ENCODE measurements at places on chromosomes 12 and 14. TPM values are rescaled to one million over a fixed set of nuclear protein-coding genes. Genes with fewer than 3 reads are reported as not detected.

GRCh38 chr12:47316609-47317049 is 236.9 kb upstream of the AMIGO2 start:
- H3K4me3 ChIP-seq = no peak overlapping the region
- peak overlapping the region; percentile 55 for H3K27ac ChIP-seq
- H3K36me3 ChIP-seq = no peaks in the 10 kb centered on the region
- no peaks in the 10 kb centered on the region for H3K27me3 ChIP-seq

DNA sequence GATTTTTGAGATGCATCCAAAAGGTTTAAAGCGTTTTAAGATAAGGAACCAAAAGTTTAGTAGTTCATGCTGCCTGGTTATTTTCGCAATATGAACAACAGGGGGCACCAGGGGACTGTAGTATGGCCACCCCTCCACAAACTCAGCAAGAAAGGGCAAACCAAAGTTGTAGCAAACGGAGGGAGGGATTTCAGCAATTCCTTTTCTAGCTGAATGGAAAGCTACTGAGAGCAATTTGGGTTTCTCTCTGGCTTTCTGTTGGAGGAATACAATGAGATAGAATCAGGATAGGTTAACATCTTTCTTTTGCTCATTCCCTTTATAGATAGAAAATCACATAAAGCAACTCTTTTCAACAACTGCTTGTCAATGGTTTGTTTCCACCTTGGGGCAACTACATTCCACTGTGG is 62.5 kb downstream of the DRAM1 start:
- no peaks in the 10 kb centered on the region for H3K4me1 ChIP-seq
- H3K27me3 ChIP-seq = no peaks in the 10 kb centered on the region
- peak; percentile 41 for DNase-seq
- H3K27ac ChIP-seq = no peak overlapping the region
- no peaks in the 10 kb centered on the region for H3K36me3 ChIP-seq

- H3K36me3 ChIP-seq = no peaks in the 10 kb centered on the region
- H3K4me3 ChIP-seq = peak overlapping the region; percentile 17
- DNase-seq = no peak
- no peaks in the 10 kb centered on the region for H3K4me1 ChIP-seq
- peaks cover 21% of the 10 kb centered on the region for H3K27me3 ChIP-seq
Measured at GRCh38 chr14:101077481-101078074, 174.1 kb upstream of the RTL1 start.

The NFATC4 gene
- 11.3 TPM for total RNA-seq

- no peak overlapping the region for H3K27ac ChIP-seq
- H3K4me3 ChIP-seq = no peak overlapping the region
- no peaks in the 10 kb centered on the region for H3K4me1 ChIP-seq
- H3K27me3 ChIP-seq = no peaks in the 10 kb centered on the region
- DNase-seq = no peak
Measured at GRCh38 chr12:87383680-87384079, 645.5 kb downstream of the C12orf50 start.

- no peaks in the 10 kb centered on the region for H3K4me1 ChIP-seq
- no peak for DNase-seq
- peak within 1 kb of the TSS; percentile 65 for H3K27ac ChIP-seq
- no peaks in the 10 kb centered on the region for H3K27me3 ChIP-seq
- no peak within 1 kb of the TSS for H3K4me3 ChIP-seq
- no peaks in the 10 kb centered on the region for H3K36me3 ChIP-seq
Measured at GRCh38 chr12:10130042-10130441, at the start of gene CLEC7A. TSS of gene CLEC7A (minus strand) at chr12:10130199. CDS start at chr12:10130082, 117 bp downstream.

The TMEM253 gene
- 0.40 TPM for total RNA-seq

DNA sequence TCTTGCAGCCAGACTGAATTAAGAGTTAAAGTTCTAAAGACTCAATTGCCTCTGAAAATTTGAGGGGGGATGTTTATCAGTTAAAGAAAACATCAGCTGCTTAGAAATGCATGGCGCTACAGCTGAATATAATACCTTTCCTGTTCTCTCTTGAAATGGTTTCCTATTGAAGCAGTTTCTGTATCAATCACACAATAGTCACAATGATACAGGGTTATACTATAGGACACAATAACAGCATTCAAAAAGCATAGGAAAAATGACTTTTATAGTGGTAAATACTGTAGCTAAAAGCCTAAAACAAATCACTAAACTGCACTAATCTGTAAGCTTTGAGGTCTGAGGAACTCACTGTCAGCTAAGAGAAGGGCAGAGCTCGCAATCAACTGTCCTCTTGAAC is 15.2 kb downstream of the MDGA2 start:
- no peak overlapping the region for H3K4me3 ChIP-seq
- DNase-seq = no peak
- no peaks in the 10 kb centered on the region for H3K27me3 ChIP-seq
- H3K27ac ChIP-seq = no peak overlapping the region

DNA sequence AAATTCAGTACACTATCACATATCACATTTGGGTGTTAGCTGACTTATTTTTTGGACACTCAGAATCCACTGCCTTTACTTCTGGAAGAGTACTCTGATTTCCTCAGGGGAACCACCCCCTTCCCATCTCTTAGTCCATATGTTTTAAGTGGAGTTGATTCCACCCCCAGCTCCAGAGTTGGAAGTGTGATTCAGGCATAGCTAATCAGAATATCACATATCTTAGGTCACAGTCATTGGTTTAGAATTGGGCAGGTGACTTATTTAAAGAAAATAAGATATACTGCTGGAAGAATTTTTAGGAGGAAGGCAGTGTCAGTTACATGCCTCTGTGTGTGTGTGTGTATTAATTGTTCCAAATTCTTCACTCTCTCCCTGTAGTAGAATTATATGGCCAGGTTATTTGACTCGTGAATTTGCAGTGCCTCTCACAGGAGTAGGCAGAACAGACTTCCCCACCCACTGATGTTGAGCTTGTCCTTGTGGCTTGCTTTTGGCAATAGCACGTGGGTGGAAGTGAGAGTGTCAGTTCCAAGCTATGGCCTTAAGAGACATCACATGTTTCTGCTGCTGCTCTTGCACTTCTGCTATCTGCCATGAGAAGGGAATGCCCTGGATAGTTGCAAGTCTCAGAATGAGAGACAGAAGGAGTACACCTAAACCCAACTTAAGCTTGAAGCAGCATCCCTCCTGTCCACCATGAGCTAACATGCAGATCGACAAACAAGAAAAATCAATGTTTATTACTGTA is 6.4 kb upstream of the GAS2L3 start:
- H3K27me3 ChIP-seq = no peaks in the 10 kb centered on the region
- no peak overlapping the region for H3K27ac ChIP-seq
- no peaks in the 10 kb centered on the region for H3K4me1 ChIP-seq
- no peaks in the 10 kb centered on the region for H3K36me3 ChIP-seq
- no peak overlapping the region for H3K4me3 ChIP-seq
